ENCODE measurements at places on chromosomes 13 and 19. TPM values are rescaled to one million over a fixed set of nuclear protein-coding genes. Genes with fewer than 3 reads are reported as not detected.
A peak's percentile ranks its signal among the peaks of the same experiment; 100 is the strongest.

The CEACAM16 gene
- total RNA-seq: not detected

The MAST1 gene
- 0.12 TPM for total RNA-seq

The PRRG2 gene
- 1.3 TPM for total RNA-seq

- no peak for DNase-seq
These were observed 210.8 kb downstream of the OXGR1 start for GRCh38 chr13:96783511-96783910.

- DNase-seq: no peak
These were observed 5.1 kb upstream of the MZF1 start for GRCh38 chr19:58578012-58578925.

- DNase-seq: no peak
These were observed 1.9 kb downstream of the HNRNPA1L2 start for GRCh38 chr13:52644108-52644507.

GRCh38 chr19:58181902-58182576 is 822 bp upstream of the ZNF274 start:
- DNase-seq: peak; percentile 49

DNA sequence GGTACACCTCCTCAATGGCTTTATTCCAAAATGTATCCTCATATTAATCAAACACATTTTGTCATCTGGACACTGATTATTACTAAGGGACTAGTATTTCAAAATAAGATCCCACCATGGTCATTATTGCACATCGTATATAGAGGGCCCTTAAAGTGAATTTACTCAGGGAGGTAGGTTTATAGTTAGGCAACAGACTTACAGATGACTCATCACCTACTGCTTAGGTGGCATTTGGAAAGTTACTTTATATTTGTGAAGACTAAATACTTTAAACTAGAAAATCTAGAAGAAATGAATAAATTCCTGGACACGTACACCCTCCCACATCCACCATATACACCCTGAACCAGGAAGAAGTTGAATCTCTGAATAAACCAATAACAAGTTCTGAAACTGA is 353.0 kb downstream of the KCTD12 start:
- DNase-seq: no peak

All from left ventricle myocardium superior (tissue), 1 donor.